ENCODE measurements at places on chromosomes 3 and 15. TPM values are rescaled to one million over a fixed set of nuclear protein-coding genes. Genes with fewer than 3 reads are reported as not detected.

Gene GOLGA6C
- not detected for total RNA-seq

DNA sequence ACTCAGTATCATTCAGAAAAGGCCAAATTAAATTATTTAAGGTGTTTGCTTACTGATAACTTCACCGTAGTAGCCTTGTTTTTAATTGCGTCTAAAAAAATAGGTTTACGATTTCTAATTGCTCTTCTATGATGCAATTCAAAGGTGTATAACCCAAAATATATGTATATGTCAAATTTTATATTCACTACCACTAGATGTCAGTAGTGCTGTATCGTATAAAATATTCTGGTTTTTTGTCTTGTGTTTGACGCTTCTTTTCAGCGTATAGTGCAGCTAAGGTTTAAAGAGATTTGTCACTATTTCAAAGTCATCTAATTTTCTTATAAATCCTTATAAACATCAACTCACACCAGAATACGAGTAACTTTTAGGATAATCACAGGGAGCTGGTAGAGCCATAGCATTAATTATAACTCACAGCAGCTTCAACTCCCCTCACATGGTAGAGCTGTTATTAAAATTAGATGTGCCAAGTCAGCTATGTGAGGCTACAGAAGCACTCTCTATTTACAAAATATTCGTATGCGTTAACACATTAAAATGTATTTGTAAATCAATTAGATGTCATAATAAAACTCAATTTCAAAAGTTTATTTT is 3.5 kb downstream of the PFN2 start:
- no peak for DNase-seq

DNA sequence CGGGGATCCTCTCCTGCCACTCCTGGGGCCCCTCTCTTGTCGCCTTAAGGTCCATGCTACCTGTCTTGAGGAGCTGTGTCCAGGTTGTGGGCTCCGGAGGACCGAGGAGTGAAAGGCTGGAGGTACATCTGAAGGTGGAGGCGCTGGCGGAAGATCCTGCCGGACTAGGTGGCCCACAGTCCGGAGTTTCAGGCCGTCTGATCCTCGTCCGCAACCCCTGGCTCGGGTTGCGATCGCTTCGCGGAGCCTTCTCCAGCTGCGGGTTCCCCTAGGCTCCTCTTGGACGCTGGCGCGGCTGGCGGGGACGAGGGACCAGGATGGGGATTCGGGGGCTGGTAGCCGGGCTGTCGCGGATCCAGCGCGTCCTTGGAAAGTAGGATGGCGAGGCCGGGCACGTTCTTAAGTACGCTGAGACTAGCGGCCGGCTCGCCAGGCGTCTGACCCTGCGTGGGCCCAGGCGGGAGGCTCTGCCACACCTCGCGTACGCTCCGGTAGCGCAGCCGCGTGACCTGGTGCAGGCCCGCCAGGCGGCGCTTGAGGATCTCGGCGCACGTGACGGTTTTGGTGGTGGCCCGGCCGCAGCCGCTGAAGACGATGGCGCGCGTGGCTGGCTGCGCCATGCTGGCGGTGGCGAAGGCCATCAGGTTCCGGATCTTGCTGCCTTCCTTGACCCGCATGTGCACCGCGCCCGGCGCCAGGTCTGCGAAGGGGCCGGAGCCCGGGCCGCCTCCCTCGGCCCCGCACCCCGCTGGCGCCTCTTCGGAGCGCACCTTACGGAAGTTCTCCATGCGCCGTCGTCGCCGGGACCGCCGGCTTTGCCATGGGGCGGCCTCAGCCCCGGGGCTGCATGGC is 550 bp downstream of the RPP25 start:
- DNase-seq: peak; percentile 71

- no peak for DNase-seq
Measured at GRCh38 chr3:110946810-110947209, 124.8 kb upstream of the NECTIN3 start.

Measured in naive thymus-derived CD8-positive, alpha-beta T cell (primary cell).